ENCODE measurements at places on chromosomes 7 and 10.
A peak's percentile ranks its signal among the peaks of the same experiment; 100 is the strongest.

DNA sequence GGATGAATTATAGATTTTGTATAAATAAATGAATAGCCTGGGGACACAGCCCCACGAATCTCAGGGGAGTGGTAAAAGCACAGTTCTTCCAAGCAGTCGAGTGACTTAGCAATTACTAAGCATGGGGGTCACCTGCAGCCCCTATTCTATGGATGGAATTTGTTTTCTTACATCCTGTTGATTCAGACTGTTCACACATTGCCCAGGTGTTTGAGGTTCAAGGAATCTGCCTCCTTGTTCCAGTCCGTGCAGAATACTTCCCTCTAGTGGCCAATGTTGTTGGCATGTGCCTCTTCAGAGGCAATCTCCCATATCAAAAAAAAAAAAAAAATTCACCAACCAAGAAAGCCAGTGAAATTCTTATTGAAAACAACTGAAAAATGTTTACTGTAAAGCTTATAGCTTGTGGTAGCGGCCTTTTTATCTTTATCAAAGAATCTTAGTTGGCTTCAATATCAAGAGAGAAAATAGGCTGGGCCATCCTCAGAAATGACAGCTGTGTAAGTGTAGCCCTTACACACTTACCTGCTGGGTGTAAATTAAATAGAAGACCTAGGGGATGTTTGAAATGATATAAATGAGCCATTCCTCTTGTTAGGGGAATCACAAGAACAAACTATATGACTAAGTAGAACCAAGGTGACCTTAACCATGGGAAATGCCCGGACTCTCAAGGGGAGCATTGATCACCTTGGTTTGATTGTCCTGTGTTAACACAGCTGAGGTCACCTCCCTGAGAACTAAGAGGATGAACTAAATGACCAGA is 7.8 kb downstream of the LIPM start:
- DNase-seq, result no peak

DNA sequence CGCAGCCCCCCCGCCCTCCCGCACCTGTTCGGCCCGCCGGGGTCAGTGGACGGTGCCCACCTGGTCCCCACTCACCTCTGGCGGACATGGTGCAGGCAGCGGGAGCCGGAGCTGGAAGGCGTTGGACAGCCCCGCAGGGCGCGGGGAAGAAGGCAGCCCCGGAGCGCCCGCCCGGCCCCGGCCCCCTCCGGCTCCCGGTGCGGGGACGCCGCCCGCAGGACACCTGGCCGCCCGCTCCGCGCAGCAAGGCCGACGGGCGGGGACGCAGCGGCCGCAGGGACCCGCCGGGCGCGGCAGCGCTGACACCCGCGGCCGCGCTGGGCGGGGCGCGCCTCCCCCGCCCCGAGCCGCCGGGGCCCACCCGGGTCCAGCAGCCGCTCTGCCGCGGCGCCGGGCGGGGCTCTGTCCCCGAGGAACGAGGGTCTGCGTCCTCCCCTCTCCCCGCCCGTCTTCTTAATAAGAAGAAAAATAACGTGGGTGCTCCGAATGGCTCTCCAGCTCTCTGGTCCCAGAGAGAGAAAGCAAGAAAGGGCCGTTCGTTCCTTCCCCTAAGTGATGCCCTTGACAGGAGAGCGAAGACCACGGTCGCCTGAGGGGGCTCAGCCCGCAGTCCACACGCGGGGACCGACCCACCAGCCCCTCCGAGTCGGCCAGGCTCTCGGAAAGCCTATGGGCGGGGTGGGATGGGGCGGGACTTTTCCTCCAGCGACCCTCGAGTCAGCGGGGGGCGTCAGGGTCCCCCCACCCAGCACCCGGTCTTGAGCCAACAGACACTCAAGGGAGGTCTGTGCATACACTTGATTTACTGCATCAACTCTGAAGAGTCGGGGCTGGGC is 53.4 kb upstream of the FHIP2A start:
- DNase-seq, result peak; percentile 68

GRCh38 chr7:68984306-68984705 is 614.0 kb upstream of the AUTS2 start:
- DNase-seq, result no peak

GRCh38 chr10:75722609-75723008 is 291.2 kb downstream of the LRMDA start:
- DNase-seq, result no peak

GRCh38 chr10:6803427-6803783 is 223.3 kb upstream of the PRKCQ start:
- no peak for DNase-seq

Measured in Peyer's patch (tissue), 4 donors.